ENCODE measurements at places on chromosomes 1 and 21.

- DNase-seq: no peak
Measured at GRCh38 chr1:33001282-33001681, 35.4 kb downstream of the AK2 start.

- DNase-seq: no peak
Measured at GRCh38 chr1:30417001-30417700, 306.2 kb downstream of the MATN1 start.

- no peak for DNase-seq
Measured at GRCh38 chr1:94989398-94989797, 62.5 kb upstream of the CNN3 start.

DNA sequence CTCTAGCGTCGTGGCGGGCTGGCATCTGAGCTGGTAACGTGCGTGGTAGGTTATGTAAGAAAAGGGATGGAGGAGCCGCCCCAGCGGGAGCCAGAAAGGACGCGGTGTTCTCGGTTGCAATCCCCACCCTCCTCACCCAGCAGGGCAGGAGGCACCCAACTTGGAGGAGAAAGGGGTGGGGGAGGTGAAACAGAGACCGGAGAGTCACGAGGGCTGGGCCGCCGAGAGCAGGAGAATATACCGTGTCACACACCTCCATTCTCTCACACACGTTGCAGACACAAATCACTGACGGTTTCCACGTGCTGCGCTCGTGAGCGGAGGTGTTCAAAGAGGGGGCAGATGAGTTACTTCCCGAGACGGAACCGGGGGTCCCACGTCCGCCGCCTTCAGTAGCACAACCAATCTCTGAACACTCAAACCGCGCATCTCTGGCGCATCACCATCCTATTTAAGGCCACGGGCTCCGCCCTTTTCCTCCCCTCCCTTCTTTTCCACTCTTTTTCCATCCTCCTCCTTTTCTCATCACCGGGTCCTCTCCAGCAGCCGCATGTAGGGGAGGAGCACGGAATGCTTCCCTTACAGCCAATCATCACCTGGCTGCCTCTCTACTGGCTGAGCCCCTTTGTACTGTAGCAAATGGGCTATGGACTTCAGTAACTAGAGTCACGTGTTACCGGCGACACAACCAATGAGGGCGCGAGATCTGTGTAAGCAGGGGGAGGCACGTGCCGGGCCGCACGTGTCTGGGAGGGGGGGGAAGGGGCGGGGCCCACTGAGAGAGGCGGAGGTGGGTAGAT is at the start of gene CIART:
Gene CIART (plus strand): TSS at position 797 of the 800 bp plus-strand sequence. CDS start 714 bp downstream, outside the sequence.
- peak; percentile 54 for DNase-seq

GRCh38 chr1:245986404-245987218 is 520.5 kb downstream of the SMYD3 start:
- DNase-seq: no peak

DNA sequence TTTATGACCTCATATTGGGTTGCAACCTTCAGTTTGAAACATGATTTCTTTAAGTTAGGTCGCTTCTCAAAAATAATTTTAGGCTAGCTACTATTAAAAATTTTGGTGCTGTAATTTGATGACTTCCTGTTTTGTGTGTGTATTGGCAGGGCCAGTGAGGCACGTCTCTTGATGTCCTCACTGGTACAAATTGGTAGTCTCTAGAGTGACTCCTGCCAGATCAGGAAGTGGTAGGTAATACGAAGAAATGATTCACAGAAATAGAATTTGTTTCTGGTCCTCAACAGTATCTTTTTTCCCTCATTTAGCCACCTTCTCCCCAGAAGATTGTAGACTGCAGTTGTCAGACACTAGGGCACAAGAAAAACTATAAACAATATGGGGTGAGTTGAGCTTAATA is 120.9 kb upstream of the KIAA1614 start:
- DNase-seq: no peak

DNA sequence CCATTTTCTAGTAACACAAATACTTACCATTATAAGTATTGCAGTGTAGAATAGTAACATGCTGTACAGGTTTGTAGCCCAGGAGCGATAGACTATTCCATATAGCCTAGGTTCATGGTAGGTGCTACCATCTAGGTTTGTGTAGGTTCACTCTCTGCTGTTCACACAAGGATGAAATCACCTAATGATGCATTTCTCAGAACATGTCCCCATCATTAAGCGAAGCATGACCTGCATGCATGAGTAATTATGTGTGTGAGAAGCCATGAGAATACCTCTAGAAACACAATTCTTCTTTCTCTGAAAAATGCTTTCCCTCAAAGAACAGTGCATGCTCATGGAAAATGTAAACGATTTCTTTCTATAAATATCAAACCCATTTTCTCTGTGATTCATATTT is 69.3 kb downstream of the NR5A2 start:
- DNase-seq: no peak

DNA sequence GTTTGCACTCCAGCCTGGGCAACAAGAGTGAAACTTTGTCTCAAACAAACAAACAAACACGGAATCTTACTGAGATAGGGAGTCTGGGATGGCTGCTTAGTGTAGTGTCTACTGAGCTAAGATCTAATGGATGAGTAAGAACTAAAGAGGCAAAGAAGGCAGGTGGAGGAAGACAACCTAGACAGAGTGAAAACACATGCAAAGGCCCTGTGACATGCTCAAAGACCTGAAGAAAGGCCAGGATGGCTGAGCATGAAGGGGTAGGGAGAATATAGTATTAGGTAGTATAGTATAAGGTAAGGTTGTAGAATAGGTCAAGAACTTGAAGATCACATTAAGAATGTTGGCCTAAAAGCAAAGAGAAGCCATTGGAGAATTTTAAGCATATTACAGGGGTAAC is 49.1 kb downstream of the MAP3K7CL start:
- no peak for DNase-seq

GRCh38 chr1:115332813-115333608 is 5.0 kb downstream of the NGF start:
- no peak for DNase-seq

DNA sequence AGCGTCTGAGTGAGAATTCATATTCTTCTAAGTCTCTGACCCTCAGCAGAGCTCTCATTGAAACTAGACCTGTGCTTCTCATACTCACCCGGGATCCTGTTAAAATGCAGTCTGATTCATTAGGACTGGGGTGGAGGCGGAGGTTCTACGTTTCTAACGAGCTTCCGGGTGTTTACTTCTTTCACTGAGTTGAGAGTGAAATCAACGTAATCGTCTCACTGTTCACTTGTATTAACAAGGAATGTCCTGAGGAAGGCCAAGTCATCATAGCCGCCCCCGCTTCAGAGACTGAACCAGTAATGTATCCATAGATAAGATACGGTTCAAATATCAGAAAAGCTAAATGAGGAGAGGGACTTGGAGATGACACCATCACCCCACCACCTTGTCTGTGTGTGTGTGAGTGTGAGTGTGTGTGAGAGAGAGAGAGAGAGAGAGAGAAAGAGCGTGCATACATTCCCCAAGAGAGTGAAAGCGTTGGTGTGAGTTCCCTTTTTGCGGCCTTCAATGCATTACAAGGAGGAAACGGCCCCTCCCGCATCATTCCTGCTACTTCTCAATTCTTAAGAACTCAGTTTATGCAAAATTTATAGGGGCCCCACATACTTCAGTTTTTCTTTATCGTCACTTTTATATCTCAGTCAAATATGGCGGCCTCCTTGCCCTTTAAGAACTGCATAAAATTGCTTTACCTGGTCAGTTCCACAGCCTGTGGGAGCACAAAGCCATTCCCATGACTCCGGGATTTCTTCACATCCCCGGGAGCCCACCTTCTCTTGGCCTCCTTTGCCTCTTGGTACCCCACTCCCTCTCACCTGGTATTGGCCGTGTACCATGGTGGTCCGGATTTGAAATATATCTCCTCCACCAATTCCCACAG is 19.8 kb downstream of the KMO start:
- DNase-seq: peak; percentile 3

GRCh38 chr1:176073524-176074157 is 133.4 kb downstream of the COP1 start:
- peak; percentile 28 for DNase-seq

DNA sequence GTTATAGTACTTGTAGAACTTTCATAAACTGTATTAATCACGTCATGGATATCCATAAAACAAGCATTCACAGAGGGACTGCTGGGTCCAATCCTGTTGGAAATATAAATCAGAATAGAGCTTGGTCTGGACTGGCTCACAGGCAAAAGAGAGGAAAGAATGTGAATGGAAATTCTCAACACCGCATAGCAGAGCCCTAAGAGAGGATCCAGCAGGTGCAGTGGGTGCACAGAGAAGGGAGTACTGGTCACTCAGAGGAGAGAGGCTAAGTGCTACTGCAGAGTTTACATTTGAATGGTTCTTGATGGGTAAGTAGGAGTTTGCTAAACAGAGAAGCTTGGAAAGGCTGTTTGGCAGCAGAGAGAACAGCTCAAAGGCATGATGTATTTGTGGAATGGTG is 231.7 kb downstream of the PAPPA2 start:
- DNase-seq: no peak

DNA sequence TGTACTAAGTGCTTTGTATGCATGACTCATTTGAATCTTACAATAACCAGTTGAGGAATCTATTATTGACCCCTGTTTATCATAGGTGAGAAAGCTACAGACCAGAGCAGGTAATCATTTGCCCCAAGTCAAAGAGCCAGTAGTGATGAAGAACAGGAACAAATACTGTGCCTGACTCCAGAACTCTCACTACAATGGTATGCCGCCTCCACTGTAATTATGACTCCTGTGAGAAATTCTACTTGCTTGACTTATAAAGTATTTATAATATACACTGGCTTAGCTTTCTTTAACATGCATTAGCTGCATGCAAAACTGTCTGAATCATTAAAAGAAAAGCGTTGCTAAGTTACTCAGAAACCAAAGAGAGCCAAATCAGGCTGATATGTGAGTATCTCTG is 92.6 kb downstream of the ZNF281 start:
- DNase-seq: no peak

GRCh38 chr1:2539312-2539907 is 9.3 kb upstream of the HES5 start:
- DNase-seq: no peak

DNA sequence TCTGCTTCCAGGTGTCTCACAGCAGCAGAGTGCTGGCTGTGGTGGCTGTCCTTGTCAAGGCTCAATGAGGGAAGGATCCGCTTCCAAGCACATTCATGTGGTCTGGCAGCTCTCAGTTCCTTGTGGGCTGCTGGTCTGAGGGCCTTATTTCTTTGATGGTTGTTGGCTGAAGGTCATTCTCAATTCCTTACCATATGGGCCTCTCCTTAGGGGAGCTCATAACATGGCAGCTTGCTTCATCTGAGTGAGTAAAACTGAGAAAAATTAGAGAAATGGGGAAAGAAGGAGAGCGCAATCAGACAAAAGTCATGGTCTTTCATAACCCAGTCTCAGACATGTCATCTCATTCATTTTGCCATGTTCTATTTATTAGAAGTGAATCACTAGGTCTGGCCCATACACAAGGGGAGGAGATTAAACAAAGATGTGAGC is 81.7 kb upstream of the TSPAN2 start:
- no peak for DNase-seq

DNA sequence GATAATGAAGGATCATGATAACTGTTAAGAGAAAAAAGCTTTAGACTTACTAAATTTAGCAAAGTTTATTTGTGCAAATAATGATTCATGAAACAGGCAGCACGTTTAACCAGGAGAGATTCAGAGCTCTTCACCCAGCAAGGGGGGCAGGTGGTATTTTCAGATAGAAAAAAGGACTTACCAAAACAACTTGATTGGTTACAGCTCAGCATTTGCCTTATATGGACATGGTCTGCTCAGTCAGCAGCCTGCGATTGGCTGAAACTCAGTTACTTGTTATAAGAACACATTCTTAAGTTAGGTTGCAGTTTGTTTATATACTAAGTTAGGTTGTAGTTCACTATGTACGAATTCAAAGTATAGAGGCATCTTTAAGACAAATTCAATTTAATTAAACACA is 165.6 kb downstream of the DUSP10 start:
- DNase-seq: no peak

- DNase-seq: no peak
Measured at GRCh38 chr1:115609021-115609420, 32.7 kb upstream of the VANGL1 start.

DNA sequence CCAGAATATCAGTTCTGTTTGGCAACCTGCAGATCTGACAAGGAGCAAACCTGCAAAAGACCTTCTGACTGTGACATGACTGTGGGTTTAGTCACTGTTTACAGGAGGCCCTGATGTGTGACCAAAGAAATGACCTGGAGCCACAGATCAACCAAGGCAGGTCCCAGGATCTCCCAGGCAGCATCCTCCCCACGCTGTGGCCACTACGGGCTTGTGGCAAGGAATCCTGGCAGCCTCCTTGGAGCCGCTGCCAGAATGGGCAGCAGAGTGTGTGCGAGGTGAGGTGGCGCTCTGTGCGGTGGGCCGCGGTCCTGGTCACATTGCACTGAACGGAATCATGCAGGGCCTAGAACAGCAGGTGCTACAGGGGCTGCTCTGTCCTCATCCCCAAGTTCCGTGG is 15.9 kb downstream of the MCM3AP start:
- DNase-seq: no peak

DNA sequence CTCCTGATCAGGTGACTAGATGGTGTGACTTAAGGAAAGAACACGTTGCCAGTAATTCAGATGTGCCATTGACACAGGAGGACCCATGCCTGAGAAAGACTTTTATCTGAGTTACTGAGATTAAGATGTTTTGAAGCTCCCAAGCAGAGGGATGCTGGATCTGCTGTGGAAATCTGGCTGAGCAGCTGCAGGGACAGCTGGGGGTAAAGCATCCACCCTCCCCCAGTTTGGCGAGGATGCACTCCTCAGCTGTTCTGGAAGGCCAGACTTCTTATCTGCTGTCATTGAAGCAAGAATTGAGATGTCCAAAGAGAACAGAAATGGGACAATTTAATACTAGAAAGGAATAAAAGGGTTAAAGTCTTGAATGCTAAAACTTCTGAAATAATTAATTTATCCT is 25.7 kb downstream of the TTC3 start:
- DNase-seq: no peak

DNA sequence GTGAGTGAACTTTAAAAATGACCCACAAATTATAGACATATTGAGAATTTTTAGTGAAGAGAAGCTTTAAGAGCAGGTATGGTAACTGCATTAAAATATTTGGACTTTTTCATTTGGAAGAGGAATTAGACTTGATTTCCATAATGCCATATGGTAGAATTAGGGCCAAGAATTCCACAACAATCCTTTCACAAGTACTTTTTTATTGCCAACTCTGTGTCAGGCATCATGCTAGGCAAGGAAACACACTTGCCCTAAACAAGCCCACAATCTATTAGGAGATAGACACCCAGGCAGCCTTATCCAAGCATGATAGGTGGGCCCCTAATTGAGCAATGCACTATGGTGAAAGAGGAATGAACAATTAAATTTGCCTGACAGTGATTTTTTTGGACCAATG is 353.0 kb downstream of the TGFB2 start:
- DNase-seq: no peak

GRCh38 chr1:220544901-220545303 is 17.0 kb downstream of the MARK1 start:
- no peak for DNase-seq

- DNase-seq: no peak
Measured at GRCh38 chr1:219833214-219833815, 95.0 kb downstream of the SLC30A10 start.

- no peak for DNase-seq
Measured at GRCh38 chr1:204859861-204860267, 10.8 kb upstream of the NFASC start.
